Neural progenitor cell (in vitro differentiated cells): ENCODE measurements at places on chromosomes 4 and X. TPM values are rescaled to one million over a fixed set of nuclear protein-coding genes. Genes with fewer than 3 reads are reported as not detected.

The ENPEP gene
- total RNA-seq, result 1.5 and 1.8 TPM in 2 replicates

The STK32B gene
- total RNA-seq, result 2.5 and 2.6 TPM in 2 replicates

The SPATA18 gene
- total RNA-seq, result 5.4 and 7.2 TPM in 2 replicates

The FAM149A gene
- 4.6 and 10.4 TPM in 2 replicates for total RNA-seq

- DNase-seq, result no peak
- H3K4me3 ChIP-seq, result no peak overlapping the region
- peaks cover 12% of the 10 kb centered on the region for H3K4me1 ChIP-seq
- H3K36me3 ChIP-seq, result no peaks in the 10 kb centered on the region
- H3K27me3 ChIP-seq, result no peaks in the 10 kb centered on the region
These were observed 31.1 kb downstream of the TAPT1 start for GRCh38 chr4:16195209-16195608.

The FGG gene
- not detected in 2 replicates for total RNA-seq

DNA sequence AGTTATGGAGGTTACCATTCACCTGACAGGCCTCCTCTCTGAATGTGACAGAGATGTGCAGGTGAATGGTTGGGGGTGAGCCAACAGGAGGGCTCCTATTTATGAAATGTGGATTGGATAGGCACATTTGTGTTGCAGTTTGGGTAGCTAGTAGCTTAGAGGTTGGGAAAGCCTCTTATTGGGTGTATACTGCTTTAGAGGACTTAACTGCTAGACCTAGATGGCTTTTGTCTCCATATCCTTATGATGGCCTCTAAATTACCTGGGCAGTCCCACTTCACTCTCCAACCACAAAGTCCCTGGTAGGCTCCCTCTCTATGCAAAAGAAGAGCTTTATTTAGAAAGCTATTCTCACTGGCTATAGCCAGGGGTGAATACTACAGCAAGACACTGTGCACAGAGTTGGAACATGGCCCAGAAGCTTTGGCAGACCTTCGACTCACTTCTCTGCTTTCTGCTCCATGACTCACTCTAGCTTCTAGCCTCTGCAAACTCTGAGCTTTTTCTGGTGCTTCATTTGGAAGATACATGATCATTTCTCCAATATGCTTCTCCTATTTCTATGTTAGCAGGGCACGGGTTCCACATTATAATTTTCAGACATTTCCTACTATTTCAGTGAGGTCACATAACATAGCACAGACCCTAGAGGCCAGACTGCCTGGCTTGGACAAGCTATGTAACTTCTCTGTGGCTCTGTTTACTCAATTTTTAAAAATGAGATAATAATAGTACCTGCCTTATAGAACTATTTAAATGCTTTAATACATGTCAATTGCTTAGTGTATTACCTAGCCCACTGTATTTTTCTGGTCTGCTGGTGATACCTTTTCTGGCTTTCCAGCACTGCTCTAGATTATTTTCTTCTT, 6.0 kb upstream of the VGLL1 start:
- no peaks in the 10 kb centered on the region for H3K27me3 ChIP-seq
- H3K27ac ChIP-seq, result no peak overlapping the region
- no peaks in the 10 kb centered on the region for H3K4me1 ChIP-seq
- no peak overlapping the region for H3K4me3 ChIP-seq
- no peaks in the 10 kb centered on the region for H3K36me3 ChIP-seq

DNA sequence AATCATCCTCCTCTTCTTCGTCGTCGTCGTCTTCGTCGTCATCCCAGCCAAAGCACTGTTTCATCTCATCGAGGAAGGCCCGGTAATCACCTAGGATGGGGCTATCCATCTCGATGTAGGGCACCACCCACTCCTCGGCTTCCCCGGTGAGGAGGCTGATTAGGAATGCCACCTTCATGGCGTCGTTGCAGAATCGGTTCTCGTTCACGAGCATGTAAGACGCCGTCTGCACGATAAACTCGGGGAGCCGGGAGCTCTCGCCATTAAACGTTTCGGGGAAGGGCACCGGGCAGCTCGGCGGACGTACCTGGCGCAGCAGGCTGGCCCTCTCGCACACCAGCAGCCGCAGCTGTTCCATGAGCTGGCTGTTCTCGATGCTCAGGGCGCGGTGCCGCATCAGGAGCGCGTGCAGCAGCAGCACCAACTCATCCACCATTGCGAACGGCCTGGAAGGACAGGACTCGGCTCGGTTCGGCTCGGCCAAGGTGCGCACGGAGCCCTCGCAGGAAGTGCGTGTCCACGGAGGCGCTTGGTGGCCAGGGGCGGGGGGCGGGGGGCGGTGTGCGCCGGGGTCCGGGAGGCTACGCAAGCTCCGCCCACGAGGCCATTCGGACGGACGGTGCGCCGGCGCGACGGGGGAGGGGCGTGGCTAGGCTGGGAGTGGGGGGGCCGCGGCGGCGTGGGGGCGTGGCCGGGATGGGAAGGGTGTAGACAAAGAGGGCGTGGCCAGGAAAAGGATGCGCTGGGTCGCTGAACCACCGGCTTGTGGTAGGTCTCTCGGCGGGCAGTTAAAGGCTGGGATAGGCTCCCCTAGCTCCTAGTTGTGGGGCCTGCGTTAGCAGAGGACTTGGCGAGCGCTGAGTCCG, at the start of gene LDOC1:
Gene LDOC1, minus strand, starts transcription at position 544 of the 866 bp plus-strand sequence. Its CDS starts 108 bp downstream, at position 436.
- H3K27ac ChIP-seq, result no peak within 1 kb of the TSS
- DNase-seq, result peak; percentile 93
- H3K36me3 ChIP-seq, result no peaks in the 10 kb centered on the region

- H3K27me3 ChIP-seq, result no peaks in the 10 kb centered on the region
- H3K36me3 ChIP-seq, result no peaks in the 10 kb centered on the region
- H3K4me1 ChIP-seq, result no peaks in the 10 kb centered on the region
- no peak overlapping the region for H3K27ac ChIP-seq
- no peak overlapping the region for H3K4me3 ChIP-seq
These were observed 369.4 kb downstream of the GASK1B start for GRCh38 chr4:157803421-157803820.

DNA sequence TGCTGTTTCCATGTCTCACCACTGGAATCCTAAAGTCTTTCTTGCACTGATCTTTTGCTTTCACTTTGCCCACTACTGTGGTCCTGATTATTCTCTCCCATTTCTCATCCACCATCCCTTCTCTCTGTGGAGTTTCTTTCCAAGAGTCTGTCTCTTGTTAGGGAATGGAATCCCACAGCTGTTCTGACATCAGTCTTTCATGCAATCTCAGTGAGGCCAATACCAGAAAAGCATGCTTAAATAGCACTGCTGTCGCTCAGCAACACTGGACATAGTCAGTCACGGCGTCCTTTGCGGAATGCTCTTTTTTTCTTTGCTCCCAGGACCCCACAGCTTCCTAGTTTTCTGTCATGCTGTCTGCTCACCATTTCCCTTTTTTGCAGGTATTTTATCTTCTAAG, 20.1 kb downstream of the SLITRK4 start:
- H3K4me3 ChIP-seq, result no peak overlapping the region
- no peak overlapping the region for H3K27ac ChIP-seq
- H3K4me1 ChIP-seq, result no peaks in the 10 kb centered on the region
- H3K36me3 ChIP-seq, result no peaks in the 10 kb centered on the region
- H3K27me3 ChIP-seq, result no peaks in the 10 kb centered on the region
- DNase-seq, result no peak

- H3K36me3 ChIP-seq, result peaks cover 5% of the 10 kb centered on the region
- no peak overlapping the region for H3K4me3 ChIP-seq
- H3K4me1 ChIP-seq, result no peaks in the 10 kb centered on the region
- no peaks in the 10 kb centered on the region for H3K27me3 ChIP-seq
These were observed 48.4 kb downstream of the KIF4A start for GRCh38 chrX:70338290-70338689.

- DNase-seq, result no peak
- no peaks in the 10 kb centered on the region for H3K27me3 ChIP-seq
- H3K36me3 ChIP-seq, result no peaks in the 10 kb centered on the region
- no peak overlapping the region for H3K4me3 ChIP-seq
- peaks cover 10% of the 10 kb centered on the region for H3K4me1 ChIP-seq
- H3K27ac ChIP-seq, result no peak overlapping the region
These were observed 140.4 kb downstream of the SLC10A7 start for GRCh38 chr4:146381263-146381872.

The WDR13 gene
- 20.9 and 39.0 TPM in 2 replicates for total RNA-seq

The SLIT2 gene
- 1.2 and 3.0 TPM in 2 replicates for total RNA-seq

The POU3F4 gene
- total RNA-seq, result not detected in 2 replicates

The ABCD1 gene
- total RNA-seq, result 0.79 and 5.0 TPM in 2 replicates

- no peaks in the 10 kb centered on the region for H3K27me3 ChIP-seq
- no peak for DNase-seq
- no peak overlapping the region for H3K27ac ChIP-seq
- H3K36me3 ChIP-seq, result no peaks in the 10 kb centered on the region
These were observed 962.6 kb downstream of the PCDH7 start for GRCh38 chr4:31682796-31683195.

- no peaks in the 10 kb centered on the region for H3K27me3 ChIP-seq
- H3K4me1 ChIP-seq, result peaks cover 7% of the 10 kb centered on the region
- no peak overlapping the region for H3K4me3 ChIP-seq
- no peak for DNase-seq
These were observed 9.3 kb downstream of the DMP1 start for GRCh38 chr4:87659247-87659931.

- no peaks in the 10 kb centered on the region for H3K36me3 ChIP-seq
- no peaks in the 10 kb centered on the region for H3K27me3 ChIP-seq
- no peak for DNase-seq
These were observed 218.5 kb upstream of the AFF2 start for GRCh38 chrX:148281920-148282319.
